ENCODE measurements at places on chromosomes 11 and 22. TPM values are rescaled to one million over a fixed set of nuclear protein-coding genes. Genes with fewer than 3 reads are reported as not detected.

Gene CREB3L1
- 68.6 TPM for total RNA-seq

Gene MTCH2
- 84.9 TPM for total RNA-seq

Gene OR5T2
- total RNA-seq: not detected

Gene BRSK2
- total RNA-seq: not detected

Gene ACRV1
- not detected for total RNA-seq

Gene UBQLNL
- total RNA-seq: 0.14 TPM

Gene APOA4
- total RNA-seq: not detected

Gene ZNF214
- total RNA-seq: 1.4 TPM

Gene THY1
- 104 TPM for total RNA-seq

Gene CD3D
- not detected for total RNA-seq

Gene RAB36
- total RNA-seq: 7.4 TPM

Gene UBASH3B
- 17.5 TPM for total RNA-seq

Gene NFAM1
- total RNA-seq: not detected

Gene BCL2L13
- 58.6 TPM for total RNA-seq

Gene MMP27
- not detected for total RNA-seq

Gene AHNAK
- 206 TPM for total RNA-seq

Gene MIOX
- not detected for total RNA-seq

Gene CCDC73
- total RNA-seq: not detected

Gene PAX6
- not detected for total RNA-seq

Gene KRTAP5-10
- not detected for total RNA-seq

Gene LINC01488
- not detected for total RNA-seq

Gene GSTT2
- total RNA-seq: 0.22 TPM

Gene STARD10
- total RNA-seq: 39.6 TPM

Measured in placental pericyte (primary cell).